ENCODE measurements at places on chromosomes 6 and 20.

DNA sequence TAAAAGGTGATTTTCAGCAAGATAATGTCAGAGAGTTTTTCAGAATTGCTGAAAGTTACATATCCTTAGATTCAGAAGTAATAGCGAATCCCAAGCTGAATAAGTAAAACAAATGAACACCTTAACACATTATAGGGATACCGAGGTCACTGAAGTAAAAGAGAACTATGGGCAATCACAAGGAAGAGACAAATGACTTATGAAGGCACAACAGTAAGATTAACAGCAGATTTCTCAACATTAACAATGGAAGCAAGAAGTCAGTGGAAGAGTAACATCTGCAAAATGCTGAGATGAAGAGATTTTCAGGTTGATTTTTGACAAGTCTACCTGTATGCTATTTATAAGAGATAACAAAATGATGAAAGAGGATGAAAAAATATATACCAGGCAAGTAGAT, 86.1 kb upstream of the EZR start:
- DNase-seq, result no peak

GRCh38 chr6:132322398-132322797, 78.9 kb downstream of the MOXD1 start:
- DNase-seq, result no peak

GRCh38 chr6:10316373-10316721, 98.5 kb downstream of the TFAP2A start:
- DNase-seq, result no peak

- DNase-seq, result no peak
Observed at GRCh38 chr6:137490006-137490905, 3.9 kb downstream of the OLIG3 start.

- no peak for DNase-seq
Observed at GRCh38 chr6:124873066-124873410, 89.2 kb upstream of the RNF217 start.

DNA sequence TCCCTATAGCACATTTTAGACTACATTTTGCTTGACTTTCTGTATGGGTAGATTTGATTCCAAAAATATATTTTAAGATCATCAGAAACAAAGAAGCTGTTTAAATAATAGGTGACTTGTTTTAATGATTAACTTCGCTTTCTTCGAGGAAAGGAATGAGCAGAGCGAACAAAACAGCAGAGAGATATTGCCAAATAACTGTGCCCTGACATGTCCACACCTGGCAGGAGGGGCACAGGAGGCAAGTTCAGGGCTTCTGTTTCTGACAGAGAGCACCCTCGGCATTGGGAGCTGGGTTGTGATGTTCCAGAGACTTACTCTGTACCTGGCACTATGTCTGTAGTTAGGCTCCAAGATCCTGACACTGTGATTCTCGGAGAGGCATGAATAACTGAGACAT, 155.7 kb upstream of the SASH1 start:
- DNase-seq, result no peak

DNA sequence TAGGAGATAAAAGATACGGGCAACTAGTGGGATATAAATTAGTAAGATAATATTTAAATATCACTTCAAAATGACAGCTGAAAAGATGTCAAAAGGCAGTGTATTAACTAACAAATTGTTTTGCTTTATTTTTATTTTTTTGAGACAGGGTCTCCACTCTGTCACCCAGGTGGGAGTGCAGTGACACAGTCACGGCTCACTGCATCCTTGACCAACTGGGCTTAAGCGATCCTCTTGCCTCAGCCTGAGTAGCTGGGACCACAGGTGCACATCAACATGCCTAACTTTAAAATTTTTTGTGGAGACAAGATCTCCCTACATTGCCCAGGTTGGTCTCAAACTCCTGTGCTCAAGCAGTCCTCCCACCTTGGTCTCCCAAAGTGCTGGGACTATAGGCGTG, 5.9 kb downstream of the ZNF292 start:
- DNase-seq, result no peak

GRCh38 chr6:32375739-32376529, 4.2 kb upstream of the TSBP1 start:
- no peak for DNase-seq

DNA sequence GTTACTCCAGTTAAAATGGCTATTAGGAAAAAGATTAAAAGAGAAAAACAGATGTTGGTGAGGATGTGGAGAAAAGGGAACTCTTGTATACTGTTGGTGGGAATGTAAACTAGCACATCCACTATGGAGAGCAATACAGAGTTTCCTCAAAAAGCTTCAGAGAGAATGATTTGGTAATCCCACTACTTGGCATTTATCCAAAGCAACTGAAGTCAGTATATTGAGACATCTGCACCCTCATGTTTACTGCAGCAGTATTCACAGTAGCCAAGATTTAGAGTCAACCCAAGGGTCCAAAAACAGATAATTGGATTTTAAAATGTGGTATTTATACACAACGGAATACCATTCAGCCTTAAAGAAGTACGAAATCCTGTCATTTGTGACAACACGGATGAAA, 469.5 kb downstream of the QKI start:
- DNase-seq, result no peak

DNA sequence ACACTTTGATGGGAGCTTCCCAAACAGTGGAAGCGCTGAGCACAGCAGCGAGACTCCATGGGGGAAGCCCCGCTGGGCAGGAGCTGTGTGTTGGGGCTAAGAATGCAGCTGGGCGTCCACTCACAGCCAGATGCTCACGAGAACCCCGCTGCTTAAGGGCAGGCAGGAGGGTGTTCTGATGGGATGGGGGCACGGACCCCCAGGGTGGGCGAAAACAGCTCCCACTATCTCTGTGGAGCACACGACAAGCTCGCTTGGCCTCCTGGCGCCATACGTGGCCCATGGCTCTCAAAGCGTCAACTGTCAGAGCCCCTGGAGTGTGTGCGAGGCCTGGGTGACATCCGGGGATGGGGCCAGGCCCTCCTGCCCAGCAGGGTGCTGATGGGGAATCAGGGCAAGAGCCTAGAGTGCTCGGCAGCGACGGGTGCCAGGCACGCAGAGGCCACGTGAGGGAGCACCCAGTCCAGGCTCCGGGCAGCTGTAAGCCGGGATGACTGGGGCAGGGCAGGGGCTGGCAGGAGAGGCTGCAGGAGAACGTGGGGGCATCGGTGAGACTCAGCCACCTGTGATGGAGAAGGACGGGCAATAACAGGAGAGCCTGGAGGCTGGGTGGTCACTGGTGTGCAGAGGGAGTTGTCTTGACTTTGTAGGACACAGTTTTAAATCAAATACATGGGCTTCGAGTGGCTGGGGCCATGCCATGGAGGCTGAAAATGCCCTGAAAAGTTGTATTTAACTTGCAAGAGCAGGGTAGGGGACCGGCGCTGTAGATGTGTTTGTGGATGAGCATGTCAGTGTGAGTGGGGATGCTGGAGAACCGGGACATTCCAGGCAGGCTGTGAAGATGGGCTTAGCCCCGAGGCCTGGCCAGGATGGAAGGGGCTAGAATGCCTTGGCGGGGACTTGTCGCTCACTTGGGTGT, 27.3 kb downstream of the PYGB start:
- no peak for DNase-seq

DNA sequence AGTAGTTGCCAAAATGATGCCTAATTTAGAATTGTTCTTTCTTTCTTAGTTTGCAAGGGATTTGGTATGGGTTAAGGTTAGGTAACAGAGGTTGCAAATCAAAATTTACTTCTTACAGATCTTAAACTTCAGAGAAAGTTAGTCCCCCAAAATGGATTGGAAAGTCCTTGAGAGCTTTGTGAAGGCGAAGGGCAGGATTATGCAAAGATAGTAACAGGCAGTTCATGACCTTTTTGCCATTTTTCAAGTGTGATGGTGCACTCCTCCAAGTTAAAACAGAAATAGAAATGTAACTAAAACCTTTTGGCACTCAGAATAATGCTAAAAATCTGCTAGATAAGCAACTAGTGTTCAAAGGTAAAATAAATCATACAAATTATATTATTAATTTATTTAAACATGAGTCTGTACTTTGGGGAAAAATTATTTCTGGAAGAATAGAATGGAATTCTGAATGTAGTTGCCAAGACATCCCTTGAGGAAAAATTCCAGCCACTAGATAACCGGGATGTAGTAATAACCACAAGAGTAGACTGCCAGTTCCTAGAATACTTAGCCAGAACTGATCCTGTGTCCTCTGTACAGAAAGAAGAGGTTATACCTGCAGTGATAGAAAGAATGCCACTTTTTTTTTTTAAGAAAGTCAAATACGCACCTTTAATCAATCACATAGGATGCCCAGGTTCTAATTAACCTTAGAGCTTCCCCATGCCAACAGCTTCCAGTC, 31.8 kb upstream of the DAAM2 start:
- DNase-seq, result no peak

GRCh38 chr6:136318676-136319075, 29.0 kb upstream of the BCLAF1 start:
- no peak for DNase-seq

DNA sequence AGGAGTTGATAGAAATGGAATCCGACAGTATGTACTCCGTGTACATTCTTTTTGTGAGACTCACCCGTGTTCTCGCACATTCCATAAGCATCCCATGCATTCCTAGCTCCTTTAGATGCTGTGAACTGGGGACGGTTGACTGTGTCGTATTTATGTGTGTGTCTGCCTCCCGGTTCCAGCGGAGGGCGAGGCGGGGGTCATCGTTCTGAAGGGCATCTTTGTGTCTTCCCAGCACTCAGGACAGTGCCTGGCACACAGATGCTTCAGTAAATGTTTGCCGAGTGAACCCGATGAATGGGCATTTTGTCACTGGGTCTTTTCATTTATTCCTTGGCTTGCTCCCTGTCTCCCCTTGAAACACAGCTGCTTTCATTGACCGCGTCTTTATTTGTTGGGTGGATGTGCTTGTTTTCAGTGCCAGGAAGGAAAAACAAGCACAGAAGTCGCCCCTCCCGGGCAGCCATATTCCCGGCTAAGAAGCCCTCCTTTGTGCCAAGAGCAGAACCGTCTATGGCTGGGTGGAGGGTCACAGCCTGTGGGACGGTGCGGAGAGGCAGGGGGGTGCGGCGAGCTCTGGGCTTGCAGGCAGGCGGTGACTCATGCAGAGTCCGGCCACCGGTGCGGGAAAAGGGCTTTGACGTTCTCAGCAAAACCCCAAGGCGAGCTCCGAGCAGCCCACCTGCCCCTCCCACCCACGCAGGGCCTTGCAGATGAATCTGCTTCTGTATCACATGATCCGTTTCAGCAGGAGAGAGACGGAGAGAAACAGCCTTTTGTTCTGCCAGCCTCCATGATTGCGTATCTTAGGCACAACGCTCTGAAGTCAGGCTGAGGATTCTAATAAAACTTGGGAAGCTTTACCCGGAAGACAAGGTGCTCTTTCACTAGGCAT, 11.2 kb upstream of the PSMG4 start:
- DNase-seq, result no peak

GRCh38 chr20:44056010-44056698, 130.8 kb downstream of the JPH2 start:
- no peak for DNase-seq

- no peak for DNase-seq
Observed at GRCh38 chr20:25289886-25290597, 42.2 kb downstream of the PYGB start.

GRCh38 chr20:18916886-18917750, 103.5 kb downstream of the SCP2D1 start:
- no peak for DNase-seq

DNA sequence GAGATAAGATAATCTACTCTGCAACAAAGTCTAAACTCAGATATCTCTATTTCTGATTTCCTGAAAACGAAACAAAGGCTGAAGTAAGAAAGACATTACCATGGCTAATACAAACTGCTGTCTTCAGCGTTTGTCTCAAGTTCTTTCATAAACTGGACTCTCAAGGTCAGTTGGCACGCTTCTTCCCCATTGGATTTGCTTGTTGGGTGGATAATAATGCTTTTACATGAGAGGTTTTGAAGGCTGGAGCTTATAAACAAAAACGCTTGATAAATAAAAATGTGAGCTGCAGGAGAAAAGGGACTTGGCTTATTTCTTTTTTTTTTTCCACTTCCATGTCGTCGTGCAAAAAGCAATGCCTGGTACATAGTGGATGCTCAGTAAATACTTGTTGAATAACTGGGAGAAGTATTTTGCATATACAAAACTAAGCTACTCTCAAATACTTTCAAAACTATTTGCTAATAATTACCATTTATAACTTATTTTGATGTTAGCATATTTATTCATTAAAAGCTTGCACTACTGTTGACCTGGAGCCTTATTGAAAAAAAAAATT, 65.7 kb upstream of the EEF1A1 start:
- DNase-seq, result no peak

DNA sequence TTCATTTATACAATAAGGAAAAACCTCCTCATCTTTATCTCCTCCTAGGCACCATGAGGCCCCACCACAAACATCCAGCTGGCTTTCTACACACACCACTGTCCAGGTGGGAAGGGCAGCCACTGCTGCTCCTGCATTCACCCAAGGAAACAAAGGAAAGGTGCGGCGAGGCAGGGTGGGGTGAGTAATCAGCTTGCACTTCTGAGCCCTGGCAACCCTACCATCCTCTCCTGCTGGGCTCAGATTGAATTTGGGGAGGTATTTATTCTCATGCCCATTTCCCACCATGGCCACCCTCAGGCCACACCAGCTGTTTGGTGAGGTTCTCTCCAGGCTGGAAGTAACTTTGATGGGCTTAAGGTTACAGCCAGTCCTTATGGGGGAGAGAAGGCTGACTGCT, 31.2 kb upstream of the SPDEF start:
- DNase-seq, result no peak

- DNase-seq, result no peak
Observed at GRCh38 chr20:49319208-49319809, 41.5 kb upstream of the ZNFX1 start.

GRCh38 chr6:1371933-1372332, 17.4 kb upstream of the FOXF2 start:
- no peak for DNase-seq

DNA sequence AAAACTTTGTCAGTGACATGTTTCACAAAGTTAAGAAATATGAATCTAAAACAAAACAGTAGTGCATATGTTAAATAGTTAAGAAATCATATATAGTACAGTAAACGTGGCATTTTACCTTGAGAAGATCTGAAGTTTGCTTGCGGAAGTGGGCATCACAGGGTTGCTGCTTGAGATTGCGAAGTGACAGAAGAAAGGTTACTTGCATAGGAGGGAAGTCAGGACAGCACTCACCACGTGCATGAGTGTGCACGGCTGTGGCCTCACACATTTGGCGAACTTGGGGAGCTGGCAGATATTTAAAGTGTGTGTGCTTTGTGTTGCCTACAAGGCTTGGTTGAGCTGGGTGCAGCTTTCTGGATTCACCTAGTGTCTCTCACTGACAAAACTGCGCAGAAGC, 431.5 kb upstream of the ARID1B start:
- DNase-seq, result no peak

- no peak for DNase-seq
Observed at GRCh38 chr6:13611715-13612114, 3.4 kb upstream of the NOL7 start.
